Stimulated activated CD4-positive, alpha-beta T cell treated with anti-CD3 and anti-CD28 coated beads, Interleukin-2, amount 100 ng/mL, for 48 hours (primary cell): ENCODE measurements at places on chromosomes 4 and X.

DNA sequence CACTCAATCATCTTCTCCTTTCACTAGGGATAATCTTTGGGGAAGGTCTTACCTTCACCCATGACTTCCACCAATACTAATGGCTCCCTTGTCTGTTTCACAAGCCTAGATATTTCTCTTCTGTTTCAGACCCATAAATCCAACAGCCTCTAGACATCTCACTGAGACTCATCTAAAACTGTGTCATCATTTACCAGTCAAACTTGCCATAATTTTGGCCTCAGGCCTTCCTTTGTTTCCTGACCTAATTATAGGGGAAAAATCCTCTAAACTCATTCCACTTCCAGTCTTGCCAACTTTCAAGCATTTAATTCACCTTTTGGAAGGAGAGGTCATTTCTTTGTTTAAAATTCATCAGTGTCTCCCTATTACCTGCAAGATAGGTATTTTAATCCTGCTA is 181.0 kb upstream of the CNKSR2 start:
- no peak for DNase-seq

- DNase-seq = no peak
Observed at GRCh38 chr4:151604238-151604637, 156.6 kb downstream of the GATB start.

- no peak for DNase-seq
Observed at GRCh38 chrX:16416588-16416987, 233.4 kb upstream of the S100G start.

- no peak for DNase-seq
Observed at GRCh38 chr4:88315460-88316017, 31.2 kb upstream of the PPM1K start.

GRCh38 chr4:147761218-147761883 is 29.5 kb downstream of the ARHGAP10 start:
- DNase-seq = no peak

DNA sequence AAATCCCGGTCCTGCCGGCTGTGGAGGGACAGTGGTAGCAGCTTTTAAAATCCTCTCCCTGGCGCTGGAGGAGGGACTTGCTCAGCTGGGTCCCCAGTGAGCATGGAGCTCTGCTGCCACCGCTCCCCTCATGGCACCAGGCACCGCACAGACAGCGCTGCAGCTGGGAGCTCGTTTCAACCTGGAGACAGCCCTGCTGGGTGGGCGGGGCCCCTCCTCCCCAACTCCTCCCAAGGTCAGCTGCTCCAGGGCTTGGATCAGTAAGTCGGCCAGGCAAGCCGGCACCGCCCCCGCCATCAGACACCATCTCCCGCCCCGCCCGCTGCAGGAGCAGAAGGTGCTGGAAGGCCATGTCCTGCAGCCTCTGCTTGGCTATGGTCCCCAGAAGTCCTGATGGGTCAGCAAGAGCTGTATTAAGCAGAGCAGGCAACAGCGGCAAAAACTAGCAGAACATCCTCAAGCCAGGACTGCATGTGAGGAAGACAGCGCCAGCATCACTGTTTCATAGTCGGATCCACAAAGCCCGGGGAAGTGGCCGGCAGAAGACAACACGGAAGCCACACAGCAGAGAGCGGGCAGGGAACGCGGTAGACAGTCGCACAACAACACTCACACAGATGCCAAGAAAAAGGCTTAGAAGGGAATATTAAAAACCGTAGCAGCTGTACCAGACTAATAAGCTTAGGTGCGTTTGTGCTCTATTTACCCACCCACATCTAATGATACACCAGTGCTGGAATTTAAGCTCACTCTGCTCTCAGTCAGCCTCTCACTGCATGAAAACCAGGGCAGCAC is 16.2 kb downstream of the ZFYVE28 start:
- DNase-seq = no peak

DNA sequence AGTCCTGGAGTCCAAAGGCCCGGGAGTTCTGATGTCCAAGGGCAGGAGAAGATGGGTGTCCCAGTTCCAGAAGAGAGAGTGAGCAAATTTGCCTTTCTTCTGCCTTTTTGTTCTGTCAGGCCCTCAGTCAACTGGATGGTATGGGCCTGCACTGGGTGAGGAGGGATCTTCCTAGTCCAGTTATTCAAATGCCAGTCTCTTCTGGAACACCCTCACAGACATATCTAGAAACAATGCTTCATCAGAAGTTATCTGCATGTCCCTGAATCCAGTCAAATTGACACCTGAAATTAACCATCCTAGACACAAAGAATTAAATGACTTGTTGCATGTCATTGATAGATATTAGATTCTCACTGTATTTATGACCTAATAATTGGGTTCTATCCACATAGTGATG is 48.5 kb upstream of the TSPAN5 start:
- no peak for DNase-seq

GRCh38 chr4:143109376-143109775 is 75.3 kb upstream of the USP38 start:
- no peak for DNase-seq

DNA sequence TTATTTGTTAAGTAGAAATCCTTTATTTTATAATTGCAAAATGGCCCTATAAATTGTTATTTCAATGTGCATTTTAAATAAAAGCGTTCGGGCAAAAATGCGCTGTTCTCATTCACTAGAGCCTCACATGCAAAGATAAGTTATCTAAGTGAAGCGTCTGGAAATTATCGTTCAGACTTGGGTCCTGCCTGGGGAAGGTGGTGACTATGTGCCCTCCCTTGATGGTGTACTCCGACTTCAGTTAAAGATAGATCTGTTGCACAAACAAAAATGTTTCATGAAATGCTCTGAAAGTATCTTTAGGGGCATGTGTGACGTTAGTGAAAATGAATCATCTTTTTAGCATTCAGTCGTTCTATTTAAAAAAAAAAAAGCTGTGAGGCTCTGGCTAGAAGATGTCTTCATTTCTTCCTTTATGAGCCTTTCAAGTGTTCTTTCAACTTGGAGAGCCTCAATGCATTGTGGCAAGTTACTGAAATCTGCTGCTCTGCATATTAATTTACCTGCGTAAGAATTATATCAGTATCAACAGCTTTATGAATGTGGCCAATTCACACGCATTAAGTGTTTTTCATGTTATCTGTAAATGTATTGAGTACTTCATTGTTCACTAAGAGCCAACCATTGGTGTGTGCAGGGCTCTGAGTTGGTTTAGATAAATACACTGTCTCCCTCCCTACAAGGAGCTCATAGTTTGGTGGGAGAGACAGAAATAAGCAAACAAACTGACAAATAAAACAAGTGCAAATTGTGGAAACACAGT is 83.0 kb downstream of the AFF1 start:
- no peak for DNase-seq

- no peak for DNase-seq
Observed at GRCh38 chr4:16297003-16297402, 70.7 kb upstream of the TAPT1 start.

GRCh38 chr4:113303315-113303714 is 253.9 kb downstream of the ANK2 start:
- no peak for DNase-seq

GRCh38 chr4:146310319-146311021 is 96.1 kb downstream of the REELD1 start:
- no peak for DNase-seq

DNA sequence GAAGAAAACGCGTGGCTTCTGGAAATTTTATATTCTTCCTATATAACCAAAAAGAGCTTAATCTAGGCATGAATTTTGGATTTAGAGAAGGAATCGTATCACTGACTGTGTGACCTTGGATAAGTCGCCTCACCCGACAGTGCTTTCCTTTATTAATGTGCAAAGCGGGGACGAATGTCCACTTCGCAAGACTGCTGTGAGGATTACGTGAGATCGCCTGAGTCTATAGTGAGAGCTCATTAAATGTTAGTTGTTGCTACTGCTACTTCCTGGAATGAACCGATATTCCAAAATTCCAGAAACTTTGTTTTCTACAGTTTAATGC is 448 bp upstream of the TBC1D8B start:
- no peak for DNase-seq

- peak; percentile 64 for DNase-seq
Observed at GRCh38 chr4:128863312-128864075, 54.0 kb downstream of the JADE1 start.

- no peak for DNase-seq
Observed at GRCh38 chr4:176226736-176227135, 31.4 kb upstream of the SPATA4 start.

DNA sequence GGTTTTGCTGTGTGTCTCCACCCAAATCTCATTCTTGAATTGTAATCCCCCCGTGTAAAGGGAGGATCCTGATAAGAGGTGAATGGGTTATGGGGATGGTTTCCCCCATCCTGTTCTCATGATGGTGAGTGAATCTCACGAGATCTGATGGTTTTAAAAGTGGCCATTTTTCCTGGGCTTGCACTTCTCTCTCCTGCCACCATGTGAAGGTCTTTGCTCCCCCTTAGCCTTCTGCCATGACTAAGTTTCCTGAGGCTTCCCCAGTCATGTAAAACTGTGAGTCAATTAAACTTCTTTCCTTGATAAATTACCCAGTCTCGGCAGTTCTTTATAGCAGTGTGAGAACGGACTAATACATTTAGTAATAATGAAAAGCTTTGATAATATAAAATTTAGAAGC is 46.9 kb downstream of the ANTXR2 start:
- no peak for DNase-seq

DNA sequence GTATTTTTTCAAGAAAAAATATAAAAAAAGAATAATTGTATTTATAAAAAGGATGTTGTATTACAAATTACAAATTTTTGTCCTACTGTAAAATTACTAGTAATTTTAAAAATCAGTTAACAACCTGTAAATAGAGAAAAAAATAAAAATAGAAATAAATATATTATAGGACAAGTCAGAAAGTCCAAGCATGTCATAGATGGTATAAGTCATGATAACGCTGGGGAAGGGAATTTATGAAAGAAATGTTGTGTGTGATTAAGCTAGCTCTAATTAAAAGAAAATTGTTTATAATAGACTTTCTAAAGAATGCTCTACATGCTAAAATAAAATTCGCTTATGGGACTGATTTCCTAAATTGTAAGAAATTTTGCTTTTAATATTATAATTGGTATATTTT is 2329.9 kb downstream of the ARAP2 start:
- DNase-seq = no peak

DNA sequence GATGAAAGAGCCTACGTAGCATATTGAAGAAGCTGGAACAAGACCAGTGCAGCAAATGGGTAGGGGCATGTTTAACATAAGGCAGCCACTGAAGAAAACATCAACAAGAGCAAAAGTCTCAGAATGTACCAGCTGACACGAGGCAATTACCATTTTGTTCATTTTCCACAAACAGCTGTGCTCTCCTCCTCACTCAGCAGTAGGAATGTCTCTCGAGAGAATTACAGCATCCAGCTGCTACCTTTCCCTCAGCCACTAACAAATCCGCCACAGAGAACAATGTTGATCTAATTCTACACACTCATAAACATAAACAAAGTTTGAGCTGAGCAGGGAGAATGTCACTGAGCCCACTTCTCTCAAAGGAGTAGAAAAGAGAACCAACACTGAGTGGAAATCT is 68.0 kb downstream of the OPHN1 start:
- DNase-seq = no peak

DNA sequence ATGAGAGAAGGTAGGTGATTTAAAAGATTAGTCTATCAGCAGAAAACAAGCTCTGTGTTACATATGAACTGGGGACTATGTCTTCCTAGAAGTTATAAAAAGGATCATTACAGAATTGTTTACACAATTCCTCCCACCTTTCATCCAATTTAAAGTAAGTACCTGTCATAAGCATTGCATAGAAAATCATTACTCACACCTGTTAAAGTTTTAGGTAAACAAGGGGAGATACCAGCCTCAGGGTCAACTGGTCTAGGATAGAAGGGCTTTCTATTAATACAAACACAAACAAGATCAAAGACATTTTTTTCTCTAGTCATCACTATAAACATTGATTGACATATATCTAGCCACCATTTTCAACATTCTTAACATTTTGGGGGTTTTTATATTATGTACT is 333.9 kb downstream of the ARHGAP24 start:
- no peak for DNase-seq

- DNase-seq = no peak
Observed at GRCh38 chrX:6983207-6983955, 164.1 kb upstream of the STS start.

GRCh38 chr4:155569960-155570515 is 96.6 kb upstream of the GUCY1A1 start:
- no peak for DNase-seq

GRCh38 chr4:121472937-121473721 is 92.3 kb upstream of the QRFPR start:
- no peak for DNase-seq

DNA sequence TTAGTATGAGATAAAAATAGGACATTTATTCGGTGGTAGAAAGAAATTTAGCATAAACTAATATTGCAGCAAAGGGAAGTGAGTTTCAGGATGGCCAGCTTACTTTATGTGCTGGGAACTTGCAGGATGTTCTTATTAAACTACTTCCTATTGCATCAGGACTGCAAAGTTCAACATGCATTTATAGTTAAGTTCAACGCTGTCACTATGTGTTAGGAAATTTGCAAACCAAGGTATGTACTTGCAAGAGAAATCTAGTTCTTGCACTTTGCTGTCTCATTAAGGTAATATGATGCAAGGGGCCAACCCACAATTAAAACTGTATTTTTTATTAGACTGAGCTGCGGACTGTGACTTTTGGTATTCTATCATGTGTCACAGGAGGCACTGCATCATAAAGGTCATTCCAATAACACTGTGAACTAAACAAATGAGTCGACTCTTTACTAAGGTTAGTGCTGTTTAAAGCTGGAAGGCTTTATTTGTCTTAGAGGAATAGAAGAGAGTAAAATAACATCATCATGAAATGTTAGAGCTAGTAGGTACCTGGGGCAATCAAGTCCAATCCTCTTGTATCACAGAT is 1525.7 kb upstream of the TENM3 start:
- DNase-seq = no peak

DNA sequence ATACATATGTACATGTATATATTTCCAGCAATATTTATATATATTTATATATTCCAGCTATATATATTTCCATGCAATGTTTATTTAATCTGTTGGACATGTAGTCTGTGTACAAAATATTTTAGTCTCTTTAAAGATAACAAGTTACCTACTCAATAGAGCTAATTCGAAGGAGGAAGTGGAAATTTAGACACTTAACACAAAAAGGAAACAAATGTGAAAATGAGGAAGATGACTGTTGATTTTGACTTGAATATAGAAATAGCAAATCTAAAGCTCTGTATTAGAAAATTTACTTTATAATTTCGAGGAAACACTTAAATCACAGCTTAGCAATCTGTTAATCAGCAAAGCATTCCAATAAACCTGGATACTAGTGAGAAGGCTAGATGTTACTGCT is 1064.4 kb downstream of the PCDH7 start:
- DNase-seq = no peak

GRCh38 chr4:106062452-106062875 is 167.2 kb downstream of the NPNT start:
- no peak for DNase-seq

GRCh38 chr4:2587213-2587823 is 50.9 kb downstream of the FAM193A start:
- DNase-seq = no peak

DNA sequence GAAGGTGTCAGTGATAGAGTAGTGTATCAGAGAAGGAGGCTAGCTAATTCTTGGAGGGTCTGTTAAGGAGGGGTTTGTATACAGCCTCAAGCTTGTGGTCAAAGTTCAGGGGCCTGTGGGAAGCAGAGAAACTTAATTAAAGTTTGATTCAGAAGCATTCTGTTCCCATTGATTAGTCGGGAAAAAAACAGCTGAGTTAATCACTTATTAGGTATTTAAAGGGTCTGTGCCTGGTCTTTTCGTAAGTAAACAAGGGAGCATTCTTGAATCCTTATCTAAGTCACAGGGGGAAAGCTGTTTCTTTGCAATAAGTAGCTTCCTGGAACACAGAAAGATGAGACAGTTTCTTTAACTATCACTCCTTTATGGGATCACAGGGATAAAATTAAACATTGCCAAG is 492.1 kb downstream of the PCDH10 start:
- DNase-seq = no peak
